ENCODE measurements at places on chromosomes 11 and 22.

- no peak for DNase-seq
These were observed 10.7 kb downstream of the FAM111B start for GRCh38 chr11:59117774-59118173.

GRCh38 chr11:44690651-44691050 lies 36.1 kb upstream of the TSPAN18 start:
- no peak for DNase-seq

- no peak for DNase-seq
These were observed 3.7 kb downstream of the TMEM123 start for GRCh38 chr11:102448869-102449224.

- DNase-seq: no peak
These were observed 1.7 kb upstream of the KCNA4 start for GRCh38 chr11:30018495-30018894.

GRCh38 chr11:20109731-20110445 lies 50.4 kb downstream of the DBX1 start:
- no peak for DNase-seq

- DNase-seq: no peak
These were observed 8.7 kb downstream of the MYO18B start for GRCh38 chr22:25750569-25751173.

All from HTR-8/SVneo (cell line).